ENCODE measurements at places on chromosomes 3 and 15. TPM values are rescaled to one million over a fixed set of nuclear protein-coding genes. Genes with fewer than 3 reads are reported as not detected.

Gene TPRG1
- 10.5 TPM for total RNA-seq

Gene KCNMB3
- total RNA-seq = 1.4 TPM

Gene PCBP4
- total RNA-seq = 21.1 TPM

Gene CPB1
- total RNA-seq = not detected

Gene ABTB1
- total RNA-seq = 16.0 TPM
